ENCODE measurements at places on chromosomes 12 and 14. TPM values are rescaled to one million over a fixed set of nuclear protein-coding genes. Genes with fewer than 3 reads are reported as not detected.

Gene LRRC43
- 11.0 TPM for total RNA-seq

DNA sequence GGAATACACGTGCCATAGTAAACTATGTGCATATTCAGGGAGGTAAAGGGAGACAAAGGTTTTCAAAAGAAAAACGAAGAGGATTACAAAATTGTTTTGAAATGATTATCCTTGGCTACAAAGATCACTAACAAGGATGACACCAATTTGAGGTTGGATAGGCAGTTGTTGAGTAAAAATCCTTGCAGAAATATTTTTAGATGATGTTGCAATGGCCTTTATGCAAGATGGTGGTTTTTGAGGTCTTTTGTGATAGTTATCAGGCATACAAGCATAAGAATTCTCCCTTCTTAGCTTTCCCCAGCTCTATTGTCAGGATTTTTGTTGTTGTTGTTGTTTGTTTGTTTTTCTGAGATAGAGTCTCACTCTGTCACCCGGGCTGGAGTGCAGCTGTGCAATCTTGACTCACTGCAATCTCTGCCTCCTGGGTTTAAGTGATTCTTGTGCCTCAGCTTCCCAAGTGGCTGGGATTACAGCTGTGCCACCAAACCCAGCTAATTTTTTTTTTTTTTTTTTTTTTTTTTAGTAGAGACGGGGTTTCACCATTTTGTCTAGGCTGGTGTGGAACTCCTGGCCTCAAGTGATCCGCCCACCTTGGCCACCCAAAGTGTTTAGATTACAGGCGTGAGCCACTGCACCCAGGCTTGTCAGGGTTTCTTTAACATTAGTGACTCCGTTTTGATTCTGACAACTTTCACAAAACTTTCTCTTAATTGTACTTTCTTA is 7.8 kb downstream of the RNASE1 start:
- H3K4me1 ChIP-seq = peaks cover 6% of the 10 kb centered on the region
- no peaks in the 10 kb centered on the region for H3K36me3 ChIP-seq
- no peaks in the 10 kb centered on the region for H3K27me3 ChIP-seq
- no peak overlapping the region for H3K4me3 ChIP-seq

DNA sequence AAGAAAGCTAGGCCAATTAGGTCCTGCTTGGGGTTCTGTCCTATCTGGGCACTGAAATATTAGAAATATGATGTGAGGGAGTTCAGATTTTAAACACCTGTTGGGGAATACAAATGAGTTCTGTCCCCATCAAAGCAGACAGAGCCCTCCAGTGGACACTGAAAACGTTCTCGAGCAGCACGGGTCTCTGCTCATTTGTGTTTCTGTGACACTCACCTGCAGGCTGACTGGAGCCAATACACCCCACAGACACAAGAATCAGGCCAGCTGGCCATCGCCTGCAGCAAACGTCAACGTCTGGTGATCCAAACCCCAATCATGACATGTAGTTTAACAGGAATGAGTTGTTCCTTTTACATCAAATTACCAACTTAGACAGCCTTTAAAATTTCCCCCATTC is 493.4 kb upstream of the TMEM132C start:
- H3K27ac ChIP-seq = no peak overlapping the region
- H3K4me1 ChIP-seq = no peaks in the 10 kb centered on the region
- H3K4me3 ChIP-seq = no peak overlapping the region
- no peaks in the 10 kb centered on the region for H3K27me3 ChIP-seq

Gene MAX
- total RNA-seq = 56.4 TPM

Gene PMEL
- total RNA-seq = 11.1 TPM

Gene LRTM2
- total RNA-seq = 0.43 TPM

Gene CCDC198
- not detected for total RNA-seq
